ENCODE measurements at places on chromosomes 12 and 14.

DNA sequence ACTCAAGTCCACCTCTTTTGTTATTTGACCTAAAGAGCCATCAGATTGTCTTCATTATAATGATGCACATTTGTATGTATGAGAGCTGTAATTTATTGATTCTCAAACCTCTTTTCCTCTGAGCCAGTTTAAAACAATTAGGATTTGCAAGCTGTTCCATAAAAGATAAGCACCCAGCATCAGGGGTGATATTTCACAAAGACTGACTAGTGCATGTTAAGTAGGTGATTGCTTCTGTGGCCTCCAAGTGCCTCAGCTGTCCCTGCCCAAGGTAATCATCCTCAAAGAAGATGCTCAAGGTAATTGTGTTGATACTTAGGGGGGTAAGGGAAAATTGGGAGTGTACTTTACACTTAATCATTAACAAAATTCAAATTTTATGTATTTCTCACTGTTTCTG, 18.2 kb downstream of the CEP128 start:
- no peak for DNase-seq

GRCh38 chr14:97200245-97200644, 403.1 kb downstream of the VRK1 start:
- no peak for DNase-seq

DNA sequence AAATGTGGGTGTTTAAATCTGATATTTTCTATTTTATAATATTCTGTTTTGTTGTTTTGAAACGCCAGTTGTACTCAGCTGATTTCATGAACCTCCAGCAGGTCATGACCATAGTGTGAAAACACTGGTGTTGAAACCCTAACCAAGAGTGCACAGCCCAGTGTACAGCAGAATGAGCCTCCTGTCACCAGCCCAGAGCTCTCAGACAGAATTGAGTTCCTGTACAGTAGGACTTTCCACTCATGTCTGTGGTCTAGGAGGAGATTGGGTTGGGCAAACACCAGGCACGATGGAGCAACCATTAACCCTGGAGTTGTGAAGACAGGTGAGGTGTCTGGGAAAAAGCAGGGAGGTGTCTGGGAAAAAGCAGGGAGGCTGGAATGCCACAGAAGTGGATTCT, 908.8 kb downstream of the VRK1 start:
- peak; percentile 17 for DNase-seq

DNA sequence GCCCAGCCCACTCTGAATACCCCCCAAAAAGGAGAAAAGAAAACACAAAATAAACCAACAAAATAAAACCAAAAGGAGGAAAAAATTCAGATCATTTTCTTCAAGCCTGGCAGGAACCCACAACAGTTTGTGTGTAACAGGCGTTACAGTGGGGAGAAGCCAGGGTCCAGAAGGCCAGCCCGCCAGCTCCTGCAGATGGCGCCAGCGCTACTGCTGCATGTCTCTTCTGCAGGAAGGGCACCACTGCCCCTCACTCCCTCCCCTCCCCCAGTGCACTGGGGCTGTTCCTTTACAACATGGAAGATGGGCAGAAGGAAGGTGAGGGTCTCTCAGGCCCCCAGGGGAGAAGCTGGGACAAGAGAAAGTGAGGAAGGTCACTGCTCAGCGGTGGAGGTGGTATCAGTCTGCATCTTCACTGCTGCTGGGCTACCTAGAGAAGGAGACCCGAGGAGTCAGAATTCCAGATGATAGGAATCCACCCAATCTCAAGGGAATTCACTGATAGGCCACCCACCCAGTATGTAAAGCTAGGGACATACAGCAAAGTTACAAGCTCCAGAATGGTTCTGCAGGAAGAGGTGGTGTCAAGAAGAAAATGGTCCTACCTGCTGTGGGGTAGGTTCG, 2.3 kb upstream of the NOP2 start:
- peak; percentile 53 for DNase-seq

GRCh38 chr14:95897280-95897679, 20.6 kb downstream of the TUNAR start:
- DNase-seq: no peak

DNA sequence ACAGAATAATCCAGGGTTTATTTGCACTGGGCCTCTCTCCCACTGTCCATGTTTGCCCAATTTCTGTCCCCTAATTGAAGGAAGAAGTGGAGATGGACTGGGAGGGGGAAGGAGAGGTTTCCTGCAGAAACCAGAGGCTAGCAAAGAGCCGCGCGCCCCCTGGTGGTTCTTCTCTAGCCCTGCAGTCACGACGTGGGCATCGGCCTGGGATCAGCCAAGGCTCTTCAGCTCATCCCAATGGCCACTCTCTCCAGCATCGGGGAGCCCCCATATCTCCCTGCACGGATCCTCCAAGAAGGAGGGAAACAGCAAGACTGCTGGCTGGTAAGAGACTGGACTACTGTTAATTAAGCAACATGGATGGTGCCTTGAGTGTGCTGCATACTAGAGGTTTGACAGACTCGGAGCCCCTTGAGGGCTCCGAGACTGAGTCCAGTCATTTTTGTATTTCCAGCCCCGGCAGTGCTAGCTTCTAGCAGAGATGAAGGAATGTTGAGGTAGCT, 18.7 kb downstream of the ZBTB39 start:
- peak; percentile 75 for DNase-seq

GRCh38 chr12:22268406-22268805, 66.1 kb downstream of the ST8SIA1 start:
- DNase-seq: no peak

GRCh38 chr12:10562306-10562933, 51.0 kb downstream of the MAGOHB start:
- peak; percentile 36 for DNase-seq

GRCh38 chr12:47397664-47398281, 308.1 kb downstream of the RPAP3 start:
- DNase-seq: peak; percentile 78

DNA sequence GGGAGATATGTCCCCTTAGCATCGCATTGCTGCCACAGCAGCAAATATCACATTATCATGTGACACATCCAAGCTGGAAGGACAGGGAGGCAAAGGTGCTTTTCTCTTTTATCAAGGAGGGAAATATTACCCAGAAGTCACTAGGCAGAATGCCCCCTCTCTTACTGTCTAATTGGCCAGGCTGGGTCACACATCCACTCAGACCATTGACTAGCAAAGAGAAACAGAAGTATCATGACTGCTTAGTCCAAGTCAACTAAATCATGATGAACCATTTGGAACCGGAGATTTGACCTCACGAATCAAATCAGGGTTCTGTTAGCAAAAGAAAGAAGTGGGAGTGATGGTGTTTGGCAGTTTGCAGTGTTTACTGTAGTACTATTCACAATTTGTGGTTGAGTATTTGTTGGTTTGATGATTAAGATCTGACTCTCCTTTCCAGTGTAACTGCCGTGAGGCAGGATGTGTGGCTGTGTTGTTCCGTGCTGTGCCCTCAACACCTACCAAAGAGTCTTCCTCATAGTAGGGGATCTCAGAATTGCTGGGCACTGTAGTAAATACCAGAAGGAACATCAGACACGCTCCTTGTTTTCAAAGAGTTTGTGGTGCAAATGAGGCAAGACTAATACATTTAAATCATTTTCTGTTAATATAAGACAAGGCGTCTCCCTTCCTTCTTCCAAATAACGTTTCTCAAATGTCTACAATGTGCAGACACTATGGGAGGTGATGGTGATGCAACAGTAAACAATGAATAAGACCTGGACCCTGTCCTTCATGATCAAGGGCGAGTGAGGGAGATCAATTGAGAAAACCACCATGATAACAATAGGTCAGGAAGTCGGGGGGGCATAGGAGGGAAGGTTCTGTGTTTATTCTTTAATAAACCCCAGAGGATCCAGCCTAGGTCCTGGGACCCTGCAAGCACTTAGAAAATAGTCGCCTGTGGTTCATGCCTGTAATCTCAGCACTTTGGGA, 194.4 kb upstream of the CRY1 start:
- DNase-seq: peak; percentile 88

- DNase-seq: no peak
Measured at GRCh38 chr12:28568118-28568517, 377.9 kb downstream of the CCDC91 start.

GRCh38 chr14:87097015-87097414, 896.0 kb downstream of the GALC start:
- no peak for DNase-seq

DNA sequence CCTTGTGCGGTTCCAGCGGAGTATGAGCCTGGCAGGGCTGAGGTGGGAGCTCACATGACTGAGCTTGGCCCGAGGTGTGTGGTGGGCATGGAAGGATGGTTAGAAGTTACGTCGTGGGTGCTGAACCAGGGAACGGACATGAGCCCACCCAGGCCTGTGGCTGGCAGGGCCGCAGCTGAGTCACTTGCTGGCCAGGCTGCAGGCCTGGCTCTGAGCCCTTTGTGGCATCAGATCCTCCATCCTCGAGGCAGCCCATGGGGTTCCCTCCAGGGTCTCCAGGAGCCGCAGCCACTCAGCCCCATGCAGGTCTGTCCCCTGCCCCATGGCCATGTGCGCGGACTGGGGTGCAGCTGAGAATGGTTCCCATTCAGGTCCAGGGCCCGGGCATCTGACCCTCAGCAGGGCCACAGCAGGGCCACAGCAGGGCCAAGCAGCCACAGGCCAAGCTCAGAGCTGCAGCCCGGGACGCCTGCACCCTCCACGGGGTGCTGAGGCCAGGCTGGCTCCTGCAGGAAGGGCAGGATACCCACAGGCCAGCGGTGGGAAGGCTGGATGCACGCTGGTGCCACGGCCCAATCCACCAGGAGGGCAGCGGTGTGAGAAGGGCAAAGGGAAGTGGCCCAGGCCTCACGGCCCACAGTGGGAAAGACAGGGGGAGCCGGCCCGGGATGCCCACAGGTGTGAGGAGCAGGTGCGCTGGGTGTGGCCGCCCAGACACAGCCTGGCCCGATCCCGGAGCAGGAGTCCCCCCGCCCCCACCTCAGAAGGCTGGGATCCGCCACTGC, 26.3 kb upstream of the ULK1 start:
- no peak for DNase-seq

DNA sequence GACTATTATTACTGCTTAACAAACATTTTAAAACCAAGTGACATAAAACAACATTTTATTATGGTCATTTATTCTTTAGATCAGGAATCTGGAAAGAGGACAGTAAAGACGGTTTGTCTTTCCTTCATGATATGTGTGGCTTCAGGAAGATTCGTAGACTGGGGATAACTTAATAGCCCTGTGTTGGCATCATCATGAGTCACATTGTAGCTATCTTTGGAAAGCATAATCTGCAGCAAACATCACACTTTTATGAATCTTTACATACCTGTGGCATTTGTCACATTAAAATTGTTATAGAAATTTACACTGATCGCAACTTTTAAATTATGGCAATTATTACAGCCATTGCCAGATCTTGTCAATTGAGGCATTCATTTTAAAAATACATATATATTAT, 397.1 kb downstream of the NOVA1 start:
- DNase-seq: no peak

- DNase-seq: no peak
Measured at GRCh38 chr12:26791301-26791791, 41.6 kb downstream of the ITPR2 start.

- no peak for DNase-seq
Measured at GRCh38 chr14:99565383-99565782, 38.6 kb downstream of the CCDC85C start.

DNA sequence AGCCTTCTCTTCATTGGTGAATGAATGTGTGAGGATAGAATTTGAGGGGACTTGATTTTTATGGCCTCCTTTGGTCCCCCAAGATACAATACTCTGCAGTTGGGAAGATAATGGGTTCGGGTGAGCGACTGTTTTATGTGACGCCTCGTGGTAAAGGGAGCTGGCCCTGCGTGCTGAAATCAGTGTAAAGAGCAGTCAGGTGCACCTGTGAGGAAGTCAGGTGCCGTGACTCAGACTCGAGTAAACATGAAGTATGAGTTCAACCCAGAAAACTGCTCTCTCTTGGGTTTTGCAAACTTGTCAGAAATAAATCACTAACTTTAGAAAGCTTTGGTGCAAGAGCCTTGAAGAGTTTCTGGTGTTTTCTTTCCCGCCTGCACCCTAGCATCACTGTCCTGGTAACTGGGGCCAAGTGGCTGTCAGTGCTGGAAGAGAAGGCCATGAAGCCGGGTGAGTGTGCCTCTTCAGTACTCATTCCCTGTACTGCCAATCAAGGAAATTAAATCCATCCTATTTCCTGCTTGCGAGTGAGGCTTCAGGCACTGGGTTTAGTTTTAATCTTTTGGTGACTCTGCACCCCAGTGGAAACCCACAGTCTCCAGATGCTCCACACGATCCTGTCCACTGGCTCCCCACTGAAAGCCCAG, 59.2 kb downstream of the AACS start:
- DNase-seq: no peak

DNA sequence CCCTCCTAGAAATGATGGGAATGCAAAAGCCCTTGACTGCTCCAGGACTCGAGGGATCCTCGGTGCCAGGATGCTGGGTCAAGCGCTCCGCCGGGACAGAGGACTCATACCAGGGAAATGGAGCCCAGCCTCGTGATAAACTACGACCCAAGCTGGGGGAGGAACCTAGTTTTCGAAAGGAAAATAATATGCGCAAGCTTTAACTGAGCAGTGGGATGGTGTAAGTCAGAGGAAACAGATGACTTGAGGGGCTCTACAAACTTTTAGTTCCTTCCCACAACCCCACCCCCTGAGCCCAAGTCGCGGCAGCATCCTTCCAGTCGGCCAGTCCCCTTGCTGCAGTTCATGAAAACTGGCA, 654 bp upstream of the SUPT16H start:
- no peak for DNase-seq

- DNase-seq: peak; percentile 16
Measured at GRCh38 chr12:4579305-4580102, 17.5 kb downstream of the DYRK4 start.

DNA sequence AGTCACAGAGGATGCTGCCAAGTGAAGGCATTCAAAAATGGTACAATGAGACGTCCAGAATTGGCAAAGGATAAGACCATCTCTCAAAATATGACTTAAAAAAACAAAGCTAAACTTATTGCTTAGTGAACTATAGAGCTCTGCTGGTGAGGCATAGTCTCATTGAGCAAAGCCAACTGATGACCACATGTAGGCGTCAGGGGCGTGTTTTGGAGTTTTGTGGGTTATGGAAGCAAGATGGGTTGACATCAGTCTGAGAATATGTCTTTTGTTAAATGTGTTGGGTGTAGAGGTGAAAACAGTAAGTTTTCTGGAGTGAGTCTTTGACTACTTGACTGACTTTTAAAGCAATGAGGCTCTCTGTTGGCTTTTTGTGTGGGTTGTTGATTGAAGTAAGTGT, 47.2 kb downstream of the ATL1 start:
- DNase-seq: no peak
